ENCODE measurements at places on chromosomes 11 and 22.

DNA sequence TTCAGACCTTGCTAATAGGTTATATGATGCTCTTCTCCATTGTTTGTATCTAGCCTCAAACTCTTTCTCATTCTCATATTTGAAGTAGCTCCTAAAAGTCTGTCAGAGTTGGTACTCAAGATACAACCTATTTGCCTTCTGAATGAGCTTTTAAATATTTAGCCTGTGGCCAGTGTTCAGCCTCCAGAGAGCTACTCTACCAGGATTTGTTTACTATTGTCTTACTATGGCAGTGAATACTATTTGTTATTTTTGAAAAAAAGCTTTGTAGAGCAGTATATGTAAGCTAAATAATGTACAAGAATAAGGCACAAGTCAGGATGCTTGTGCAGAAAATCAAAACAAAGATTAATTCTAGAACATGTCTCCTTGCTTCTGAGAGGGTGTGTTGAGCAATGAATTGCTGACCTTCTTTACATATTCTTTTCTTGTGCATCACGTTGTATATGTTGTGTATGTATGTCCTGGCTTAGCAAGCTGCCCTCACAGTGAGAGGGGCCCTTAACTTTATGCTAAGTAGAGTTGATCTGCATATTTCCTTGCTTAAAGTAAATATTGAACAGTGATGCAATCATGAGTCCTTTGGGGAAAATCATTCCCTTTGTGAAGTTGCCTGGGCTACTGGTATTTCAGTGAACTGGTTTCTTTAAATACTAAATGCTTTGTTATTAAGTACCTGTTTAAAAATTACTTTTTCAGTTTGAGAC, 438.0 kb downstream of the LUZP2 start:
- DNase-seq = no peak

DNA sequence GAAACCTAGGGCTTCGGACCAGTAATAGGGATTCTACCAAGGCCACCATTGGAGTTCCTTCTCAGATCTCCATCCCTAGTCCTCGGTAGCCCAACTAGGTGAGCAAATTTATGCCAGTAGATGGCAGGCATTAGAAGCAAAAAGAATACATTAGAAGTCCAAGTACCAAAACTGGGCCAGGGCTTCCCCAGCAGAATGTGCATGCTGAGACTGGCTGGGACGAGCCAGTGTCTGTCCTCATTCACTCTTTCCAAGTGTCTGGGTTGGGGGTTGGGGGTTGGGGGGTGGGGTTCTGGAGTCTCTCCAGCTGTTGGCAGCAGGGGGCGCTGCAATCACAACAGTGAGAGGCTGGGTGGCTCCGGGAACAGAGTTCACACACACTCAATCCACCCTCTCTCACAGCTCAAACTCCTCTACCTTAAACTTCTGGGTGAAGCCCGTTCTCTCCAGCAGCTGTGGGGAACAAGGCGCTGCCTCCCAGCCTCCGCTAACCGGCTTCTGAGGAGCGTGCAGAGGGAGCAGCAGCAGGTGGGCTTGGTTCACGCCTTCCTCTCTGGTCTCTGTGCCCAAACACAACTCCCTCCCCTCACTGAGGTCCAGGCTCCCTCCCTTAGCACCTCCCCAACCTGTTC, 57.5 kb downstream of the BTG4 start:
- DNase-seq = no peak

DNA sequence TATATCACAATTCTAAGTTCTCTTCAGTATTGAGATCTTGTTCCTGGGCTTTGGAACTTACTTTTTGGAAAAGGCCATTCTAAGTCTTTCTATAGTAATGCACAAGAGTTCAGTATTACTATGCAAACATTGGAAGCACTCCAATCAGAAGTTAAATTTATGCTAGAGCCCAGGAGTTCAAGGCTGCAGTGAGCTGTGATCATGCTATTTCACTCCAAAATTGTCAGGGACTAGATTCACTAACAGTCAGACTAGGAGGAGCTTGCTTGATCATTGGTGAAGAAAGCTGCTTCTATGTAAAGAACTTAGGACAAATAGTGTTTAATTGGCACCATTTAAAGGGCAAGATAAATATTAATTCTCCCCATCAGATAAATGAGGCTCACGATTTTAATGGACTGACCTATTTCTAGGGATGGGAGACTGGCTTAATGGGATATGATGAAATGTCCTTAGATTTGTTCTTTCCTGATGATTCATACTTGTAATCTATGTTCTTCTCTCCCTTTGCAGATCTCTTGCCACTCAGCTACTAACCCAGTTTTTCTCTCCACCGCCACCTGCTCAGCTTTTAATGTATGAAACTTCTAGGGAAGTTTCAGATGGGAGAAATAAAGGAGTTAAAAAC, 32.6 kb upstream of the TMEM123 start:
- no peak for DNase-seq

- no peak for DNase-seq
Observed at GRCh38 chr11:36854875-36855274, 256.8 kb upstream of the RAG2 start.

DNA sequence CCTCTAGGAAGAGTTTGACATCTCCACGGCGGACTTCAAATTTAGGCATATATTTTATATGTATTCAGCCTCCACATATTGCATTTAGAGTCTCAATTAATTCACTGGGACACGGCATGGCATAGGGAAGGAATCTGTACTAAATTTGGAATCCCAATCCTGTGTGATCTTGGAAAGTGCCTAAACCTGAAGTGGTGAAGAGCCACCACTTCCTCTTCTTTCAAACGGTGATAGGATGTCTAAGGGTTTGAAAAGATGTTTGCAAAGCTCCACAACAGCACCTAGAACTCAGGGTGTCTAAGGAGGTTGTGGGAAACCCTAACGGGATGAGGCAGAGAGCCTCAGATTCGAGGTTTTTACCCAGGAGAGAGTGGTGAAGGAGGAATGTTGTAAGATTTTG, 1.0 kb upstream of the L3MBTL2 start:
- no peak for DNase-seq

- DNase-seq = no peak
Observed at GRCh38 chr11:33310720-33311500, 53.7 kb downstream of the HIPK3 start.

DNA sequence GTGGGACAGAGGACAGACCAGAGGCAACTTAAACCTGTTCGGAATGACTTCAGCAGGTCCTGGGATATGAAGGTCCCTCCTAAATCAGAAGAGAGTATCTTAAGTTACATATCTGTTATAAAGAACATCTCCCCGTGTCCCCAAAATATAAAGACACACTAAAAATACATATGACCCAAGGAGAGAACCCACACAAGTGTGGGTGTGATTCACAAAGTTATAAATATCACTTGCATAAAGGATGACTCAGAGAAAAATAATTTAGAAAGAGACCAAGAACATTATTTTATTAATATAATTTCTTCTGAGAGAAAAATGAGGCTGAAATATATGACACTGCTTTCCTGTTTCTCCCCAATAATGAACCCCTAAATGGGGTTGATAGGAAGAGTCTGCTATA, 14.2 kb downstream of the OR5B21 start:
- no peak for DNase-seq

DNA sequence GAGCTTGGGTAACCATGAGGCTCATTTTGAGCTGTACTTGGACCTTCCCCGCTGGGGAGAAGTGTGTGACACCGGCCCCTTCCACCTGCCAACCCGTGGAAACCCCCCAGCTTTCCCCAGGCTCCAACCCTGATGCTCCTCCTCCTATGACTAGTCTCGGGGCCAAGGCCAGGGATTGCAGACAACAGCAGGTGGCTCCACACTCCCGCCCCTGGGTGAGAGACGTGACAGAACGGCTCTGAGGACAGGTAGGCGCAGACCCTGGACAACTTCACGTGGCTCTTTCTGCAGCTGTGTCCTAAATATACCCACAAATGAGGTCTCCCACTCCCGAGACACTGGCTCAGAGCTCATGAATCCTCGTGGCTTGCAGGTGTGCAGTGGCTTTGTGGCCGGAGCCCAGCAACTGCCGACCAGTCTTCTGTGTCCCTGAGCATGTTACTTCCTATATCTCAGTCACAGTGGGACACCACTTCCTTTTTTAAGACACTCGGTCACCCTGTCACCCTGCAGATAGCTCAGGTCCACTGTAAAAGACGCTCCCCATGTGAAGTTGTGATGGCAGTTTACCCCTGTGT, 55.2 kb downstream of the NECTIN1 start:
- no peak for DNase-seq

DNA sequence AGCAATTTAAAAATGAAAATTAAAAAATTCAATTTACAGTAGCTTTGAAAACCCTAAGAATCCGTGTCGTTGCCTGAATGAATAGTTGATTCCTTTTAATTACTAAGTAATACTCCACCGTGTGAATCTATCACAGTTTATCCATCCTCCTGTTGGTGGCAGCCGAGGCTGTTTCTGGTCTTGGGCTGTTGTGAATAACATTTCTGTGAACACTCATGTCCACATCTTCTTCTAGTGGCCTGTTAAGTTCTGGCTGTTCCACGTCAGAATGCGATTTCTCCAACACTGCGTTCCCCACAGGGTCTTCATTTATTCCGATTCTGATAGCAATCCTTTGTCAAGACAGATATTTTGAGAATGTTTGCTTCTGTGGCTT, 223.0 kb downstream of the TBC1D22A start:
- DNase-seq = peak; percentile 8

- peak; percentile 84 for DNase-seq
Observed at GRCh38 chr11:287821-288477, 977 bp upstream of the PGGHG start.

DNA sequence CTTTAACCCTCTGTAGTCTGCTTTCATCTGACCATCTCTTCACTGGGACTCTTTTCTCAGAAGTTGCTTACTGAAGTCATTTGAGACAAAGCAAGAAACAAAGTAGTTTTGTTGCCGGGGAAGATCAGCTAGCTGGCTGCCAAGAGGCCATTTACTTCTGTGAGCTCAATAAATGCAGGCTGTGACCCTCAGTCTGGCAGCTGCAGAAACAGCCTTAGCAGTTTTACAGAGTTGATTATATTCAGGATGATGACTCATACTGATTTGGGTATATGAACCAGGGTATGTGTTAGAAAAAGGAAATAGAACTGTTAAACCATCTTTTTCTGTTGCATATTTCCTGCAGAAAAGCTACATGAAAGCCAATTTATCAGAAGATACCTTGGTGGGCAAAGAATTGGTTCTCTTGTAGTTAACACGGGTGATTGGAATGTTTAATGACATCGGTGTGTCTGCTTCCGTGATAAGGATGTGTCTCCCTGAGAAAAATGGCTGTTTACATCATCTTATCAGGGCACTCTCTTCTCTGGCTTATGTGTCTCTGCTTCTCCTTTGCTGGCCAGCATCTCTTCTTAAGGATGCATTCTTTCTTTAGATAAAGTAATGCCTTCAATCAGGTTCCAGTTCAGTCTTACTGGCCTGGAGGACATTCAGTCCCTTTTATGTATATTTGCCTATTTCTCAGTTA, 18.5 kb downstream of the FIBIN start:
- DNase-seq = no peak

DNA sequence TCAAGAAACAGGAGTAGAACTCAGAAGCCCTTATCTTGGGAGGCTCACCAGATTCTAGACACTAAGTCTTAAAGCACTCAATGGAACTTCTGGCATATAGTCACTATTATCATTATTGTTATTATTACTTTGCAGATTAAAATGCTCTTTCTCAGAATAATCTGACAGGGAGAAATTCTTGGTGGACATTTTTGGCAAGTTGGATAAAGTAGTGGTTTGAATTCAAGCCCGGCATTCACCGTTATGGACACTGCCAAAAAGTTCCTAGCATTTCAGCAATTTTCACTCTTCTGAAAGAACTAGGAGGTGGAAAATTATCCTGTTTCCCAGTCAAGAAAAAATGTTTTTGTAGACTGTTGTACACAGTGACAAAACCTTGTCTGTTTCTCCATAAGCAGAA, 179.6 kb upstream of the ISX start:
- no peak for DNase-seq

DNA sequence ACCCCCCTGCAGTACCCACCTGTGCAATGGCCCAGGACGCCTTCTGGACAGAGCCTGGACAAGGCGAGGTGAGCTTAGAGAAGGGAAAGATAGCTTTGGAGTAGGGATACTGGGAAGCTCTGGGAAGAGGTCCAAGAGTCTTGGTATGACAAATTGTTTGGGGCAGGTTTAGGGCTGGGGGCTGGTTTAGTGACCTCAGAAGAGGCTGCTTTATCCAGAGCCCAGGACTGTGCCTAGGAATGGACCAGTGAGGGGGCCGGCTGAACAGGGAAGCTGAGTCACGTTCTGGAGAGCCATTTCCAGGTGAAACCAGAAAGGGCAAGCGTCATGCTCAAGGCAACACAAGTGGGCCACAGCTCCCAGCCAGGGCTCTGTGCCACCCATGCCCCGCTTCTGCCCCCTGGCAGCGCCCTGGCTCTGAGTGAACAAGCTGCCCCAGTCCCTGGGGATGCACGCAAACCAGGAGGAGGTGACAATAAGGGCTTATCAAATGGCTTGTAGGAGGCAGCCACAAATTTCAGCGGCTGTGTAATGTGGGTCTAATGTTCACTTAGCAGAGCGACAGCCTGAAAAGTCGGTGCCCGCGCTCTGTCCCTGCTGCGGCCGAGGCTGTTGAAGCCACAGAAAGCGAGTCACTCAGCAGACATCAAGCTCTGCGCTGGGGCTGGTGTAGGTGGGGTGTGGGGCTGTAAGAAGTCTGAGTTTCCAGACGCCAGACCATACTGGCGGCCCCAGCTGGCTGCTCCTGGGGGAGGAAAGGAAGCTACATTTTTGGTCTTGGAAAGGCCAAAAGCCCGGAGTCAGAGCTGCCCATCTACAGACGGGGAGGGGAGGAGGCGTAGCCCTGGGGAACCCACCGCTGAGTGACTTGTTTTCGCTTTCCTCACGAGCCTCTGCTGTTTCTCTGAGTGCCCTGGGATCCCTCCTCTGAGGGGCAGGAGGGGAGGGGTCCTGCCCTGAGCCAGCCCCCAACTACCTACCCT, 18.3 kb upstream of the SYT7 start:
- no peak for DNase-seq

DNA sequence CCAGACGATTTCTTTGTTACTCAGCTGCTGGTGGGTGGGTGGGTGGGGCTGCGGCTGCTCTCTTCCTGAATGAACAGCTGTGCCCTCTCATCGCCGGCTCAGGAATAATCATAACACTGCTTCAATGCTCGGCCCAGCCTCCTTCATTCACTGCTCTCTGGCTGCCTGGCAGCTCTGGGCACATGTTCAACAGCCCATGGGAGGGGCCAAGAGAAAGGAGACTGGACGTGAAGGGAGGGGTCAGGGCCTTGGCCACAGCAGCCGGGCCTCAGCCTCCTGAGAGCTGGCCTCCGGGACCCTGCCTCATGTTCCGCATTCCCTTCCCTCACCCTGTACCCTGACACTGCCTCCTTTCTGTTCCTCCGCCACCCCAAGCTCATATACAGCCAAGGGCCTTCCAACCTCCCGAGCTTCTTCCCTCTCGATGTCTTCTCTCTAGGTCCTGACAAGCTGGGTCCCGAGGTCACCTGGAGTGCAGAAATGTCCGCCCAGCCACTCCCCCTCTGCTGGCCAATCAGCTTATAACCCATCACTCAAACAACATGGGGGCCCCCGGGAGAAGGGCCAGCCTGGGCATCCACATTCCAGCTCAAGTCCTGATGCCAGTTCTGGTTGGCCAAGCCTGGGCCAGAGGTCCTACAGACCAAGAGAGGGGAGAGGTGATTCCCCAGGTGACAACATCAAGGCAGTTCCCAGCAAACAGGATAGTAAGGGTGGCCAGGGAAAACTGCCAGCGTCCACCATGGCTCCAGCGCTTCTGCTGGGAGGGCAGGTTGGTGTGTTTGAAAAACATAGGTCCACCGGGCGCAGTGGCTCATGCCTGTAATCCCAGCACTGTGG, 3.2 kb upstream of the CSDC2 start:
- peak; percentile 90 for DNase-seq

All from posterior vena cava (tissue), 2 donors.